ENCODE measurements at places on chromosomes 4 and X.

GRCh38 chr4:85520765-85521749, 46.1 kb downstream of the ARHGAP24 start:
- no peak for DNase-seq

- no peak for DNase-seq
These were observed 124.4 kb downstream of the TMA16 start for GRCh38 chr4:163618845-163619244.

DNA sequence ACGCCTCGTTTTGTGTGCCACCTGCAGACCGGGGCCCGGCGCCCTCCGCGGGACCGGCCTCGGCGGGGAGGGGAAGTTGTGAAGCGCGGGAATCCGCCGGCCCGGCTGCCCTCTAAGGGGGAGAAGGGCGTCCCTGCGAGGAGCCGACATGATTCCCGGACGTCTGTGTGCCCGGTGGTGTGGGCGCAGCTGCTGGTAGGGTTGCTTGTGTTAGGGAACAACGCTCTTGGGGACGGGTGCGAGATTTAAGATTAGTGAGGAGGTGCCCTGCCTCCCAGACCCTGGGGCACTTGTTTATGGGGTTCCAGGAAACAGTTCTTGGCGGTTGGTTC, 627 bp downstream of the CDKN2AIP start:
- peak; percentile 50 for DNase-seq

- DNase-seq, result no peak
These were observed 230.0 kb downstream of the MAGEE1 start for GRCh38 chrX:76657499-76657898.

Measured in Peyer's patch (tissue), 4 donors.